ENCODE measurements at places on chromosomes 5 and 9.

DNA sequence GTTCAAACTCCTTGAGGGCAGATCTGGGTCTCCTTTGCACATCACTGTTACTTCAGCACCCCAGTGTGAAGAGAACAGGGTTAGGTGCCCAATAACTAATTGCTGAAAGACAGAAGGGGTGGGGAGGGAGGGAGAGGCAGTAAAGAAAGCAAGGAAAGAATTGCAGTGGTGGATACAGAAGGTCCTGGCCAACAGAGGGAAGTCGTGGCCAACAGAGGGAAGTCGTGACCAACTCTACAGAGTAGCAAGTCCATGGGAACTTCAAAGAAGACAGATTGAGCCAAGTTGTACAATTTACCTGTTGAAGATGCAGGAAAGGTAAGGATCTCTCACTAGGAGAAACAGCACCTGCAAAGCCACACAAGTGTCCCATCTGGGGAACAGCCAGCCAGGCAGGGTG lies 27.0 kb downstream of the CCNJL start:
- no peak for DNase-seq

- DNase-seq: no peak
Observed at GRCh38 chr9:107020040-107020530, 157.1 kb downstream of the ZNF462 start.

GRCh38 chr5:149485655-149486615 lies 65.3 kb downstream of the CSNK1A1 start:
- DNase-seq: no peak

- DNase-seq: no peak
Observed at GRCh38 chr5:87147441-87147840, 120.2 kb upstream of the RASA1 start.

GRCh38 chr9:77843076-77843870 lies 188.3 kb downstream of the GNAQ start:
- DNase-seq: no peak

GRCh38 chr5:2536632-2537377 lies 214.7 kb downstream of the IRX2 start:
- no peak for DNase-seq

- DNase-seq: no peak
Observed at GRCh38 chr5:117201001-117201400, 626.4 kb upstream of the SEMA6A start.

DNA sequence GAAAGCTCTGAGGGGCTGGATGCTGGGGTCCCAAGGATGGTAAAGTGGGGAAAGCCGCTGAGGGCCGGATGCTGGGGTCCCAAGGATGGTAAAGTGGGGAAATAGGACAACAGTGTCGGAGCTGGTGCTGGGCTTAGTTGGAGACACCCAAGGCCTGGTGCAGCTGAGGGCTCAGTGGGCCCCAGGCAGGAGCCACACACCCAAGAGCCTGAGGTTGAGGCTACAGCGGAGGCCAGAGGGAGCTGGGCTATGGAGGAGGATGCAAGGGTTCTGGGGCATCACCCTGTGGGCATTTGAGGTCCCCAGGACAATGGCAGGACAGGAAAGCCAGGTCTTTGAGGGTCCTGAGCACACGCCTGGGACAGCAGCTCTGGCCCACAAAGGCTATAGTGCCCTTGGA lies 19.1 kb upstream of the SLC9A3 start:
- no peak for DNase-seq

DNA sequence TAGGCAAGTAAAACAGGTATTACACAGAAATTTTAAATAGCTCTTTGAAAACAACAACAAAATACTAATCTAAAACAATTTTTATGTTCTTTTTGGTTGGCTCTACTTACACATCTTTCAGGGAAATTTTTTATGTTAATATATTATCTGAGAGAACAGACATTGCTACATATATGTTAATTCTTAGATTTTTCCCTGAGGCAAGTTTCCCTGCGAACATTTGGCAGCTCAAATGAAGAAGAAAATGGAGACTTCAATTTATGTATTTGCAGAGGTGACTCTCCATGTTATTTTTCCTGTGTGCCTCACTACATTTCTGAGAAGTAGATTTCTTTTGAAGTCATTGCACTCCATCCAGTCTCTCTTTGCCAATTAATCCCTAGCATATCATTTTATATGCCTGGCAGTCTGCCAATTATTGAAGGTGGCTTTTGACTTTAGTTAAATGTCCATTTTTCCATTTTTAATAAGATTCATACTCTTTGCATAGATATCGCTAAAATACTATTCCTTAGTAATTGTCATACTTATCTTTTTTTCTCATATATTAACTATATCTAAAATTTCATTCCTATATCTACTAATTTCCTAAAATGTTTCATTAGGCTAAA lies 908.2 kb upstream of the CDH10 start:
- no peak for DNase-seq

GRCh38 chr5:119829341-119829740 lies 200.0 kb downstream of the FAM170A start:
- DNase-seq: no peak

DNA sequence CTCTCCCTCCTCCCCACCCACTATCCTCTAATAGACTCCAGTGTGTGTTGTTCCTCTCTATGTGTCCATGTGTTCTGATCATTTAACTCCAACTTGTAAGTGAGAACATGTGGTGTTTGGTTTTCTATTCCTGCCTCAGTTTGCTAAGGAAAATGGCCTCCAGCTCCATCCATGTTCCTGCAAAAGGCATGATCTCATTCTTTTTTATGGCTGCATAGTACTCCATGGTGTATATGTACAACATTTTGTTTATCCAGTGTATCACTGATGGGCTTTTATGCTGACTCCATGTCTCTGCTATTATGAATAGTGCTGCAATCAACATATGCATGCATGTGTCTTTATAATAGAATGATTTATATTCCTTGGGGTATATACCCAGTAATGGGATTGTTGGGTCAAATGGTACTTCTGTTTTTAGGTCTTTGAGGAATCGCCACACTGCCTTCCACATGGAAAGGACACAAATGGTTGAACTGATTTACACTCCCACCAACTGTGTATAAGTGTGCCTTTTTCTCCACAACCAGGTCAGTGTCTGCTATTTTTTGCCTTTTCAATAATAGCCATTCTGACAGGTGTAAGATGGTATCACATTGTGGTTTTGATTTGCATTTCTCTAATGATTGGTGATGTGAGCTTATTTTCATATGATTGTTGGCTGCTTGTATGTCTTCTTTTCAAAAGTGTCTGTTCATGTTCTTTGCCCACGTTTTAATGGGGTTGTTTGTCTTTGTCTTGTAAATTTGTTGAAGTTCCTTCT lies 96.5 kb upstream of the DAB2 start:
- no peak for DNase-seq

- no peak for DNase-seq
Observed at GRCh38 chr5:130992095-130992494, 173.0 kb downstream of the HINT1 start.

DNA sequence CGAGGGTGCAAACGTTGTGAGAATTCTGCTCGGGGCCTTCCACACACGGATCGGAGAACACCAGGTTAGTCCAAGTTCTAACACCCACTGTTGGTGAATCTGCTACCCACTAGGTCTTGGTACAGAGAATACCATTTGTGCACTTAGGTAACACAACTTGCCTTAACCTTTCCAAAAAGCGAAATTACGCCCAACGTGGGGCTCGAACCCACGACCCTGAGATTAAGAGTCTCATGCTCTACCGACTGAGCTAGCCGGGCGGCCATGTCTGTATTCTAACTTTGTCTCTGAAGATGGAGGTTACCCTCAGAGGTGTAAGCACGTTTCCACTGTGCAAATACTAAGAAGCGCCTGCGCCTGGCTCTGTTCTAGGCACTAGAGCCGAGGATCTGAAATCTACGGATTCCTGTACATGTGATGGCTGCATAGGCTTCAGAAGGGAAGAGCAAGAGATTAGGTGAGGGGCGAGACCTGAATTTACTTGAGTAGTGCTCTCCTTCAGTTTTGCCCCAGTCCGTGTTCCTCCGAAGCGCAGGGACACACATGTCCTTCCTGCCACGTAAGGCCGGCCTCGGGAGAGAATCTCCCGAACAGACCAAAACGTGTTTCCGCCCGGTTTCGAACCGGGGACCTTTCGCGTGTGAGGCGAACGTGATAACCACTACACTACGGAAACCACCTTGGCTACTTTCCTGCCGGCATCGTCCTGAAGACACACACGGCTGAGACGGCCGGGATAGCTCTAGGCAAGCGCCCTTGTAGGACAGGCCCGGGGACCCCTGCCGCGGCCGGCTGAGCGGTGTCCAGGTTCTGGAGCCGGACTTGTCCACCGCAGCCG lies 1.1 kb upstream of the TRIM41 start:
- DNase-seq: no peak

DNA sequence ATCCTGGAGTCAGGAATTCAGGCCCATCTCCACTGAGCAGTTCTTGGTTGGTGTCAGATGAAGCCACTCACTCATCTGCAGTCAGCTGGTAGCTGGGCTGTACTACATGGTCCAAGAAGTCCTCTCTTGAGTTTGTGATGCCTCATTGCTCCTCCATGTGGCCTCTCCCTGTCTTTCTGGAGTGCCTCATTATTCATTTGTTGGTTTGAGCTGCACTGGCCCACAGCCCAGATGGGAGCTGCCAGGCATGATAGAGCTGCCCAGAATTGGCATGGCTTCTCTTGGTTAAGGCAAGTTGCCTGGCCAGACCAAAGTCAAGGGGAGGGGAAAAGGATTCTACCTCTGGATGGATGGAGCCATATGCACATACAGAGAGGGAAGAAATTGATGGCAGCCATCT lies 8.0 kb downstream of the PTCD2 start:
- DNase-seq: no peak

Measured in 8988T (cell line).